Posterior vena cava (tissue), 2 donors: ENCODE measurements at places on chromosomes 2 and 18. TPM values are rescaled to one million over a fixed set of nuclear protein-coding genes. Genes with fewer than 3 reads are reported as not detected.

The KCNG2 gene
- 0.38 TPM for total RNA-seq

The RNF103 gene
- total RNA-seq = 29.0 TPM

The TRAPPC12 gene
- 71.3 TPM for total RNA-seq

DNA sequence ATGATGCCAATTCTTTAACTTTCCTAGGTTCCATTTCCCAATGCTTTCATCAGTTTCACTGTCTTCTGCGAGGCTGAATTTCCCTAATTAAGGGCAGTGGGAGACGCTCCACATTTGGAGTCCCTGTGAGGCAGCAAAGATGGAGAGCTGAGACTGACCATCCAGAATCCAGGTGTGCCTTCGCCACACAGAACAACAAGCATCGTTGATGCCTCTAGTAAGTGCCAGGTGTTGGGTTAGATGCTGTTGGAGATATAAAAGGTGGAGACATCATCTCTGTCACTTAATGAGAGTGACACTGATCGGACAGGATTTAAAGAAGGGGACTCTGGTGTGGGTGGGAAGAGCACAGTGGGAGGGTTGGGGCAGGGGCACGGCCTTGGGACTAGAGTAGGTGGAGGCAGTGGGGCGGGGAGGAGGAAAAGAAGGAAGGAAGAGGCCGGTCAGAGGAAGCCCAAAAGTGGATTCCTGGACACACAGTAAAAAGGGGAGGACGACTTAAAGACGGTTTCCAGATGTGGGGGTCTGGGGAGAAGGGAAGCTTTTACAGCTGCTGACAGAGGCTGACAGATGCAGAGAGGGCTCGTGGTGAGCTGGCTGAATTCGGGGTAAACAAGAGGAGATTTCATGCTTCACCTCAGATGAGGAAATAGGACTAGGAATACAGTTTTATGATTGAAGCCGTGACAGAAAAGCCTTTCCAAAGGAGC lies 113.0 kb downstream of the BCL2 start:
- DNase-seq = no peak

GRCh38 chr2:210715560-210716082 lies 159.2 kb downstream of the CPS1 start:
- no peak for DNase-seq

DNA sequence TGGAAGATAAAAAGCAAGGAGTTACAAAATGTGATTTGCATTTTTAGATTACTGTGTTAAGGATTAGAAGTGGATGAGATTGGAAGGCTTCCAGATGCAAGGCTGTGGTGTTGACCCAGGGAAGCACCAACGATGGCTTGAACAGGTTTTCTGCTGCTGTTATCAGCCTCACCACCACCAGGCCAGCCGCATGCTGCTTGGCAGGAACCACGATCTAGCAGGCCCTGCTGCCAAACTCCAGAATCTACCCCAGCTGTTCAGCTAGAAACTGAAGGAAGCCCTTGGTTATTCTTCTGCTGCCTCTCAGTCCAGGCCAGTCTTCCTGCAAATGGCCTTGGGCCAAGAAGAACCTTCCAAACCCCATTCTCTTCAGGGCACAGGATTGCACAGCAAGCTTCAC lies 133.9 kb downstream of the MTCL1 start:
- DNase-seq = no peak

The PLEKHM3 gene
- total RNA-seq = 9.8 TPM

GRCh38 chr2:222294996-222295367 lies 3.8 kb downstream of the PAX3 start:
- DNase-seq = no peak

DNA sequence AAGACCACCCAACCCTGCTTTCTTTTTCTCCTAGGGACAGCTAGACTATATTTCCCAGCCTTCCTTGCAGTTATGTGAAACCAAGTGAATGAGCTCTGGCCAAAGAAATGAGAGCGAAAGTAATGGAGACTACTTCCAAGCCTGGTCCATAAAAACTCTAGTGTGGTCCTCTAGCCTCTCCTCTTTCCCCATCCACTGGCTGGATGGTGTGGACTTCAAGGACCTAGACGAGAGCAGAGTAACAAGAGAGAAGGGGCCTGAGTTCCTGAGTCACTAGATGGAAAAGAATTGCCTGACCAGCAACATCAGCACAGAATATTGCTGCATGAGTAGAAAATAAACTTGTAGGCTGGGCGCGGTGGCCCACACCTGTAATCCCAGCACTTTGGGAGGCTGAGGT lies 2.9 kb upstream of the TMSB10 start:
- no peak for DNase-seq

The FNDC4 gene
- 22.1 TPM for total RNA-seq

The MTIF2 gene
- 18.6 TPM for total RNA-seq

- no peak for DNase-seq
Measured at GRCh38 chr2:239456940-239457339, 56.1 kb upstream of the HDAC4 start.

DNA sequence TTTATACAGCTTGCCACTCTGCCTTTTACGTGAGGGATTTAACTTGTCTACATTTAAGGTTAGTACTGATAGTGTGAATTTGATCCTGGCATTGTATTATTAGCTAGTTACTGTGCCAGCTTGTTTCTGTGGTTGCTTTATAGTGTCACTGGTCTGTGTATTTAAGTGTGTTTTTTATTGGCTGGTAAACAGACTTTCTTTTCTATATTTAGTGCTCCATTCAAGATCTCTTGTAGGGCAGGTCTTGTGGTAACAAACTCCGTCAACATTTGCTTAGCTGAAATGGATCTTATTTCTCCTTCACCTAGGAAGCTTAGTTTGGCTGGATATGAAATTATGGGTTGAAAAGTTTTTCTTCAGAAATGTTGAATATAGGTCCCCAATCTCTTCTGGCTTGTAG lies 1971.0 kb upstream of the LRRTM1 start:
- DNase-seq = no peak

GRCh38 chr2:6312367-6312766 lies 553.3 kb downstream of the CMPK2 start:
- no peak for DNase-seq

DNA sequence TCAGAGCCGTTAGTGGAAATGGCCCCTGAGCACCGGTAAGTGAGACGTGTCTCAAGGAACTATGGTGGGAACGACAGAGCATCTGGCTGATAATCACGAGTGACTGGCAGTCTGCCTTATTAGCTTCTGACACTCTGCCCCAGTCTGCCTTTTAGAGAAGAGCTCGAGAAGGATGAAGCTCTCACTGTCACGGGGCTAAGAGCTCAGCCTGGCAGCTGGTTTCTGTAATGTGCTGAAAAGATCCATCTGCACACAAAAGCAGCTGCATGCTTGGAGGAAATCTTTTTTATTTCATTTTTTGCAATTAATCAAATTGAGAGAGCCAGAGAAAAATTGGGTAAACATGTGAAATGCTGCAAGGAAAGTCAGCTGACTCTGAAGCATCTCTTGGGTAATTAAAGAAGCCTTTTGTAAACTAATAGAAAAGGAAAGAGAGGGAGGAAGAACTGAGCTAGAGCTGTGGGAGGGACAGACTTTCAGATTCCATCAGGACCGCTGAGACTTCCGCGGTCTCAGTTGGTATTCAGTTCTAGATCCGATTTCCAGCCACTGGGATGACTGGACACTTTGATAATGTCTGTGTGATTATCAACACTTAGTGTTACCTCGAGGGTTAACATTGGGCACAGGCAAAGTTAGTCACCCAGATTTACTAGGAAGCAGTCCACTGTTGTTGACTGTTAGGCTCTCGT lies 24.4 kb downstream of the MBP start:
- no peak for DNase-seq

- DNase-seq = no peak
Measured at GRCh38 chr2:22729466-22729865, 655.5 kb upstream of the KLHL29 start.
